Cerebellar nuclear complex (tissue), 1 donor: ENCODE measurements at places on chromosomes 3 and 15.

- DNase-seq = no peak
Observed at GRCh38 chr3:162117961-162118360, 621.4 kb downstream of the OTOL1 start.

DNA sequence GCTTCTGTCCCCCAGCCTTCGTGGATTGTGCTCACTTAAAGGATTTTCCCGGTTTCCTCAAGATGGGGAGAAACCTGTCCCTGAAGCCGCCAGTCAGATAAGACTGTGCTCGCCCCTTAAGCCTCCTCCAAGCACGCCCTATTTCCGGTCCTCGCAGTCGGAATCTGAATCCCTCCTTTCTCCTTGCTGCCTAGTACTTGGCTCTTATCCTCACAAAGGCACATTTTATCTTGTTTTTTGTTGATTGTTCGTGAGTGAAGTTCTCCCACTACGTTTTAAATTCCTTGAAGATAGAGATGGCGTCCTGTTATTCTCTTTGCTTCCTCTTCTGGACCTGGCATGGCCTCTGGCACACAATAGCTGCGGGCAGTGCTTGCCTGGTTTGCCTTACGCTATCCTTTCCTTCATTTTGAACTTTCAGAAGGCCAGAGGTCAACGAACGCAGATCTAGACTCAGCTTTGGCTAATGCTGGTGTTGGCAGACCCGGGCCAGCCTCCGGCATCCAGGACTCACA is 1.7 kb downstream of the CLDN11 start:
- no peak for DNase-seq

GRCh38 chr3:13307041-13307440 is 113.1 kb downstream of the NUP210 start:
- DNase-seq = no peak

- DNase-seq = no peak
Observed at GRCh38 chr3:142705198-142705597, 18.6 kb upstream of the TRPC1 start.

DNA sequence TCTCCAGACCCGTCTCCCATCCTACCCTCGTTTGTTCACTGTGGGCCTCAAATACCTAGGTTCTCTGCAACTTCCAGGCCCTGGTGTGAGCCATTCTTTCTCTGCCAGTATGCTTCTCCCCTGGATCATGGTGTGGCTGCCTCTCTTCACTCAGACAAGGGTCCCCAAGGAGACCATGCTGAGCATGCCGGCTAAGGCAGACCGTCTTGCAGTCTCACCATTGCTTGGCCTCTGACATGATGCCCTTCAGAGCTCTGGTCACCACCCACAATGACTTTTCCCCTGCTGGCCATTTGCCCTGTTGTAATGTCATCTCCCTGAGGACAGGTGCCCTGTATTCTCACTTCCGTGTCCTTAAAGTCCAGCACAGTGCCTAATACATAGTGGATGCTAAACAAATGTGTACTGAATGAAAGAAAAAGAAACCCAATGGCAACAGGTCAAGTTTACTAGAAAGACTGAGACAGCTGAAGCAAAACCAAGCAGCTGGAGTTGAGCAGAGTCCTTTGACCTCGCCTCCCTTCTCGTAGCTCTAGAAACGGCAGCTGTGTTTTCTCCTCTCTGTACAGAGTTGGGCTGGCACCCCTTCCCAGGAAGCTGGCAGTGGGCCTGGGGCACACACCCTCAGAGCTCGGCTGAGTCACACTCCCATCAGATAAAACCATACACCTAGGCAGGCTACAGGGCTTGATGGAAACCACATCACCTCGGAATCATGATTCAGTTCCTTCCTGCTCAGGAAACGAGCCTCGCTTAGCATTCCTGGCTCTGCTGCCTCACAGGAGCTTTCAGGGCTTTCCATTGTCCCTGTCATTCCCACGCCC is 8.6 kb downstream of the TLR9 start:
- no peak for DNase-seq

DNA sequence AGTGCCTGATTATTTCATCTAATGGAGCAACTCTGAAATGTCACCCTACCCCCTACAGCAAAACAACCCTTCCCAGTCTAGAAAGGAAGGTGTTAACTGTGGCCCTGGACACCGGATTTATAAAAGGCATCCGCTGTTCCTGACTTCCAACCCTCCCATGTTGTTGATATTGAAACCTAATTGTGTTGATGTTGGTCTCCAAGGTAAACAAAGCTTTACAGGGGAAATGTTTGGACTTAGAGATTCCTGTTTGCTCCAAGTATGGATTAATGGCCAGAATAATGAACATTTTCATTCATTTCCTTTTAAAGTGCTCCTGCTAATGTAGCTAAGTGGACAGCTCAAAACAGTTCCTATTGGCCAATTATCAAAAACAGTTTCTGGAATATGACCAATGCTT is 19.4 kb upstream of the LMCD1 start:
- DNase-seq = no peak

- no peak for DNase-seq
Observed at GRCh38 chr15:41341519-41341918, 8.8 kb downstream of the NUSAP1 start.

GRCh38 chr3:141070727-141071357 is 19.7 kb downstream of the SPSB4 start:
- no peak for DNase-seq

DNA sequence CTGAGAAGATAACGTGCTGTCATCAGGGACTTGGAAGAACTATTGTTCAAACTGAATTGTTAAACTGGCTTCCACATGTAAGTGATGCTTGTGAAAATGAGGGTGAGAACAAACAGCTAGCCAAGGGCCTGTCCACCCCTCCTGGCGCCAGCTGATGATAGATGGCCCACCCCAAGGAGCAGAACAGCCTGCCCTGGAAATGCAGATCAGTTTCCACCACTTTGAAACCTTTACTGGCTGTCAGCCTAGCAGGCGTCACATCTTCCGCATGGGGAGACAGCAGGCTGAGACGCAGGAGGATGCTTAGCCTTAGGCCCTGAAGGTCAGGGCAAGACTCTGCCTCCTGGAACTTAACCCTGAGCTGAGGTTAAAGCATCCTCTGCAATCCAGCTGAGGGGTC is 6.4 kb upstream of the SLC51B start:
- DNase-seq = no peak

DNA sequence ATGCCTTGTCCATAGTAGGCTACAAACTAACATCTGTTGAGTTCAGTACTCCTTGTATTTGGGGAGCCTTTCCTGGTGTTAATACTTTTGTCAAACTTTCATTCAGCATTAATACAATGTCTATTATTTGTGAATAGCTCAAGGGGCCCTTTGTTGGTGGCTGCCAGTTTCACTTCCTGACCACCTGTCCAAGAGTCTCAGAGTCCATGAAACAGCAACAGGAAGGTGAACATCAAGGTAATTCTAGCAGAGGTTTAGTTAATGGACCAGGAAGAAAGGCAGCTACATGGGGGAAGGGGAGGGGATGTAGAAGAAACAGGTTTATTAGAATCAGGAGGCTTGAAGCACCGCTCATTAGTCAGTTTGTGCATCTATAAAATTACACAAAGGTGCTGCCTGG is 386.9 kb downstream of the PDCD6IP start:
- no peak for DNase-seq

GRCh38 chr3:184800349-184800930 is 11.5 kb upstream of the VPS8 start:
- no peak for DNase-seq

GRCh38 chr3:123491966-123492587 is 43.2 kb upstream of the ADCY5 start:
- no peak for DNase-seq

GRCh38 chr3:100020876-100021644 is 93.2 kb downstream of the FILIP1L start:
- DNase-seq = no peak

GRCh38 chr3:154953538-154953937 is 126.6 kb upstream of the MME start:
- no peak for DNase-seq

- no peak for DNase-seq
Observed at GRCh38 chr3:138933981-138934691, 12.8 kb downstream of the FOXL2 start.

- no peak for DNase-seq
Observed at GRCh38 chr15:56736308-56736707, 3.0 kb upstream of the ZNF280D start.

GRCh38 chr3:20079621-20080020 is 39.4 kb downstream of the KAT2B start:
- no peak for DNase-seq
